ENCODE measurements at places on chromosomes 7 and 10. TPM values are rescaled to one million over a fixed set of nuclear protein-coding genes. Genes with fewer than 3 reads are reported as not detected.
A peak's percentile ranks its signal among the peaks of the same experiment; 100 is the strongest.

- DNase-seq = no peak
These were observed 119.5 kb downstream of the OTUD1 start for GRCh38 chr10:23558361-23558799.

DNA sequence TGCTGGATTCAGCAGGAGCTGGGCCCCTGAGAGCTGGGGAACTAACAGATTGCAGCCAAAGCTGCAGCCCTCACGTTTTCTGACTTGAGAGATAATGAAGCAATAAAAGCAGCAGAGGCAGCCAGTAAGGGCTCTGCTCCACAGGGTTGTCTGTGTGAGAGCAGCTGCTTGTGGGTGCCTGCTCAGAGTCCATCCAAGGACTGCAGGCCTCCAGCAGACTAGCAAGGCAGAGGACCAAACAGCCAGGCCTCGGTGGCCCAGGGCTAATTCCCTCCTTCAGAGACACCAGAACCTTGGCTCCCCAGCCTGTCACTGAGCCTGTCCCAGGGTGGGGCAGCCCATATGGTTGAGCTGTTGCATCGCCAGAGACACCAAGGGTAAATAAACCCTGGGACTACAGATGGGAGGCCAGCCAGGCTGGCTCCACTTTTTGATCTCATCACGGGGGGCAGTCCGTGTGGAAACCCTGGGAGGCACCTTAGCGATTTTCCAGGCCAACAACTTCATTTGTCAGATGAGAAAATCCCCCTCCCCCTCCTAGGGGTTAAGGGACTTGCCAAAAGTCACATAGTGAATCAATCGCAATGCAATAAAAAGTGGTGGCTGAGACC, 229.2 kb downstream of the WDR11 start:
- DNase-seq = no peak

GRCh38 chr10:95451568-95452524, 109.3 kb downstream of the SORBS1 start:
- DNase-seq = no peak

DNA sequence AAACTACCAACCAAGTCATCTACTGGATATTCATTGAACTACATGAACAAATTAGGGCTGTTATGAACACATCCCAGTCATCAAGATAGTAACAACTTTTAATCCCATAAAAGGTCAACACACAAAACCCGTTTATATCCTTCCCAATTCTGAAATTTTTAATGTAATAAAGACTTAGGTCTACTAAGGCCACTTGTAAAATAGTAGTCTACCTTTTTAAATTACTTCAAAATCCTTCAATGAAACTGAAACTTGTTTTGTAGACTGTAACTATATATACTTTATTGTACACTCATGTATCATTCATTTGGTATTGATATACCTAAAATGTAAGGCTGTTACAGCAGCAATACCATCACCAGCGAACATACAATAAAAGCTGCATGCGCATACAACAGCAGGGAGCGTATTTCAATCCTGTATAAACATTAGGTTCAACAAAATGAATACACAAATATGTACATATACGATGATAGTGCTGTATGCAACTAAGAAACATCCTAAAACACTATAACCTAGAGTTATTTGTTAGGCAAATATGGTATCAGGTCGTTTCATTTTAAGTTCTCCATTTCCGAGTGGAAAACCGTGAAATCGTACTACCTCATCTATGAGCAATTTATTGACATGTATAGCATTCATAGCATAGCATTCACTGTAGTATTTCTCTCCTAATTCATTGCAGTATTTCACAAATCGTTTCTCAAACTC, 973 bp downstream of the ATAD1 start:
- DNase-seq = no peak

- no peak for DNase-seq
These were observed 53.5 kb downstream of the EPDR1 start for GRCh38 chr7:37973915-37974314.

- DNase-seq = no peak
These were observed 10.6 kb upstream of the CPVL start for GRCh38 chr7:29156907-29157452.

DNA sequence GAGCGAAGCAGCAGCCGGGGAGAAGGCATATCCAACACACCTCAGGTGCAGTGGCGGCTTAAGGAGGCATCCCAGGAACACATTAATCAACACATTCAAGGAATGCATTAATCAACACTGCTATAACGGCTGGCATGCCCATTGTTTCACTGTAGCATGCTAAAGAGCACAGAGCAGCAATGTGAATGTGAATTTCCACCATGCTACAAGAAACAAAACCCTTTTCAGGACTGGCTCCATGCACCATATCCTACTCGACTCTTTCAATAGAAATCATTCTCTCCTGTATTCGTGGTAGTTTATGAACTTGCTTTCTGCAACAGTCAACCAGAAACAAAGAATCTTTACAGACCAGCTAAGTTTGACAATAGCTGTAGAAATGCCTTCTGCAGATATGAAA, 149.0 kb downstream of the NRCAM start:
- DNase-seq = no peak

GRCh38 chr7:41033500-41033899, 669.4 kb downstream of the INHBA start:
- no peak for DNase-seq

DNA sequence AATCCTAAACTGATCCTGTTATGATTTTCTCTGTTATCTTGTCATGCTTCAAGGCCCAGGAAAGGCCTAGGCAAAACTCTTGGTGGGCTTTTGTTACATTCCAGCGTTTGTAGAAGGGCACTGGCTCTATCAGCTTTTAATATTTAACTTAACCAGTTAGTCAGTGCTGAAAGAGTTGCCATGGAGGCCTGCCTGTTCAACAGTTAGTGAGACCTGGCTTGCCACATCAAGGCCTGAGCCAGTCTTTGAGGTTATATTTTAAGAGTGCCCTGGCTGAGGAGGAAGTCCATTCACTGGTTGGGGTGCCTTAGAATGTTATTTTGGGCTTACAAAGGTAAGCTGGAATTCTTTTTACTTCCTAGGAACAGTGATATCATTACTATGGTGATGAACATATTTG, 144.1 kb upstream of the NRG3 start:
- DNase-seq = no peak

DNA sequence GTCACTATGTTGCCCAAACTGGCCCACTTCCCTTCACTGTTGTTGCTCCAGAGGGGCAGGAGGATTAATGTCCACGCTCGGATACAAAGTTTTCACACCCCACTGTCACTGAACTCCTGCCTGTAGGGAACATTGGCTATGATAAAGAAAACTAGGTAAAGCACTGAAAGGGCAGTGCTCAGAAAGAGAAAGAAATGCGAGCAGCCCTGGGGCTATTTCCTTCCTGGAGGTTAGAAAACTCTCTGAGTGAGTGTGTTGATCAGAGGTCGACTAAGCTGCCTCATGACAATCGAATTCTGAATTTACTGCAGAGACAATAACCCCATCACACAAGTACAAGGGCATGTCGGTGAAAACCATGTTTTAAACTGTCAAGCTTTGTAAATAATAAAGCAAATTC, 227.2 kb upstream of the PITRM1 start:
- DNase-seq = no peak

DNA sequence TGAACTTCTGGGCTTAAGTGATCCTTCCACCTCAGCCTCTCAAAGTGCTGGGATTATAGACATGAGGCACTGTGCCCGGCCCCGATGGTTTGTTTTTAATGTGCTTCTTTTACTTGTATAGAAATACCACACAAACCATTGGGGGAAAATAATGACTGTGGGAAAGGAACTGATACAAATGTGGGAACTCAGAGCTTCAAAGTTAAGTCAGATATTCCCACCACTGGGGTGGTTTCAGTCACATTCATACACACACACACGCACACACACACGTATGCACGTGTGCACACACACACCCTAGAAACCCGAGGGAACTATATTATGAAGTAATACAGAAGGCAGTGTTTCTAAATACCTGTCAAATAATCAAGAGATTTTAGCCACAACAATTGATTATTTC, 17.0 kb downstream of the CPA4 start:
- DNase-seq = no peak

- no peak for DNase-seq
These were observed 23.0 kb upstream of the RHEB start for GRCh38 chr7:151542606-151543130.

- no peak for DNase-seq
These were observed 114.4 kb downstream of the NPSR1 start for GRCh38 chr7:34772296-34772938.

- no peak for DNase-seq
These were observed 145.8 kb downstream of the CDH23 start for GRCh38 chr10:71542478-71542877.

GRCh38 chr10:66931340-66931948, 5.6 kb downstream of the LRRTM3 start:
- peak; percentile 76 for DNase-seq

- DNase-seq = peak; percentile 37
These were observed 308.4 kb downstream of the BICC1 start for GRCh38 chr10:58820861-58821751.

DNA sequence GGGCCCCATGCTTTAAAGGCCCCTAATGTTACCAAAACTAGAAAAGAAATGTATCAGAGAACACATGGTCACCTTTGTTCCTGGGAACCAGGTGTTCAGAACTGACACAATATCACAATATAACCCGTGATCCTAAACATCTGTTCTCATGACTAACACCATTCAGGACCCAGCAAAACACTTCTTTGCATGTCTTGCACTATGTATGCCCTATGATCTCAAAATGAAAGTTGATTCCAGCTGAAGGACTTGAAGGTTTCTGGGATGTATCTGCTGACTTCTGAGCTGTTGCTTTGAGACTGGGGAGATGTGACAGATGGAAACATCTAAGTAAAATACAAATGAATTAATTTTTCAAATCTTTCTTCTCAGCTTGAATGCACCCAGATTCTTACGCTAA, 37.5 kb upstream of the PIK3CG start:
- no peak for DNase-seq

GRCh38 chr10:77036993-77037734, 600.4 kb downstream of the KCNMA1 start:
- no peak for DNase-seq

GRCh38 chr7:17462131-17462631, 163.7 kb downstream of the AHR start:
- DNase-seq = no peak

DNA sequence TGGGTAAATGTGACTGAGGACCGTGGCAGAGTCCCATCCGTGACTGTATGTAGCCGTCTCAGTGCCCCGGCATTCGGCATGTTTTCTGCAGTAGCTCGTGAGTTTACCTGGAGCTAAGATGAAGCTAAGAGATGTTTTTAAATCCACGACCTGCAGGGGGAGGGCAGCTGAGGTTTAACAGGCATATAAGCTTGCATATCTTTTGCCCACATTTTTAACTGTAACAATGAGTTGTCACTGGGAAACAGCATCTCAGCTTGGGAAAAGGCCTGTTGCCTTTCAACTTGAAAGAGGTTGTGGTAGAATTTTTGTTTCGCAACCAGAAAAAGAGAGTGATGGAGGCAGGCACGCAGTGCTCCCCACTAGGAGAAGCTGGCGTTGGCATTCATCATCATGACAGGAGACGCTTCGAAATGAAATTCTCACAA, 77.7 kb downstream of the CELF2 start:
- DNase-seq = no peak

GRCh38 chr10:128863411-128863810, 603.6 kb upstream of the MGMT start:
- no peak for DNase-seq

DNA sequence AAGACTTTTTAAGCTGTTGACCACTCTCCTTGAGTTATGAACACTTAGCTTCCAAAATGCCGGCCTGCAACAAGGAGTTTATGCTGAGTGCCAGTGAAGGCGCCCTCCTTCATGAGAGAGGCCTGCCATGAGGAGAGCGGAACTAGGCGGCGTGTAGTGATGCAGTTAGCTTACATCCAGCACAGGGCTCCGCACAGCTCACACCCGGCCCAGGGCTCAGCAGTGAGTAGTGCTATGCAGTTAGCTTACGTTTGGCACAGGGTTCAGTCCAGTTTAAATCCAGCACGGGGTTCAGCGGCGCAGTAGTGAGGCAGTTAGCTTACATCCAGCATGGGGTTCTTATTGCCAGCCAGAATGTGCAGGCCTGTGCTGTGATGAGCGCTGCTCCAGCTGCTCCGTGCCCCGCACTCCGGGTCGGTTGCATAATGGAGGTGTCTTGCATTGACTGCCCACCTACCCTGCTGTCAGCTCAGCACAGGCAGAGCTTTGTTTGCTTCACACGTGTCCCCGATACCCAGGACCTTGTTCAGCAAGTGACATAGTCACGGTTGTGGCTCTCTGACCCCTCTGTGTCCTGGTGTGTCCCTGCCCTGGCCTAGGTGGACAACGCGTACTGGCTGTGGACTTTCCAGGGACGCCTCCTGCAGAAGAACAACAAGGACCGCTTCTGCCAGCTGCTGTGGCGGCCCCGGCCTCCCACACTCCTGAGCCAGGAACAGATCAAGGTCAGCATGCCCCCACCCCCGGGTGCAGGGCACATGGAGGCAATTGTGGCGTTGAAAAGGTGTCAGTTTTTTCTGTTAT, 21.9 kb downstream of the EIF3B start:
- no peak for DNase-seq

DNA sequence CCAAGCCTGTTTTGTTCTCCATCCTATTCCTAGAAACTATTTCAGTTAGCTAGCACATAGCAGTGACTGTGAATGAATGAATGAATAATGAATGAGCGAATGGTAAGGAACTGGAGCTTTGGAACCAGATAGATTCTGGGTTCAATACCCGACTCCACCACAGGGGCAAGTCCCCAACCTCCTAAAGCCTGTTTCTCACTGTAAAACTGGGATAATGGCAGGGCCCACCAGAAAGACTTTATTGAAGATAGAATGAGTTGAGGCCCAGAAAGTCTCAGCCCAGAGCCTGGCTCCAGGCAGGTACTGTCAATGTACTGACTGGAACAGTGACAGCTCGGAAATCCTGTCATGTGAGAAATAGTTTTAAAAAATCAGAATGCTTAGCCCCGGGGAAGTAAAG, 1.1 kb upstream of the CDH23 start:
- no peak for DNase-seq

Gene PLXNA4
- 5.0 TPM for polyA plus RNA-seq

Gene ICA1
- 40.4 TPM for polyA plus RNA-seq

Gene TMEM213
- 1.3 TPM for polyA plus RNA-seq

Gene MACC1
- 13.1 TPM for polyA plus RNA-seq

Gene CAMK2B
- polyA plus RNA-seq = 0.49 TPM

Gene GCC1
- polyA plus RNA-seq = 12.3 TPM

Gene TFAM
- 64.3 TPM for polyA plus RNA-seq

Gene CCDC3
- 6.0 TPM for polyA plus RNA-seq

Gene GRM3
- polyA plus RNA-seq = 0.27 TPM

Gene AKR1C8
- not detected for polyA plus RNA-seq

Gene CFAP70
- 16.6 TPM for polyA plus RNA-seq

Gene LIPM
- not detected for polyA plus RNA-seq

Gene STAG3
- 24.2 TPM for polyA plus RNA-seq

Gene CYP2W1
- 7.9 TPM for polyA plus RNA-seq

Gene NAMPT
- polyA plus RNA-seq = 41.9 TPM

Gene IGFBP1
- not detected for polyA plus RNA-seq

Gene EGFR
- polyA plus RNA-seq = 53.0 TPM

Gene SCIN
- 6.5 TPM for polyA plus RNA-seq
